ENCODE measurements at places on chromosomes 12 and 14.

DNA sequence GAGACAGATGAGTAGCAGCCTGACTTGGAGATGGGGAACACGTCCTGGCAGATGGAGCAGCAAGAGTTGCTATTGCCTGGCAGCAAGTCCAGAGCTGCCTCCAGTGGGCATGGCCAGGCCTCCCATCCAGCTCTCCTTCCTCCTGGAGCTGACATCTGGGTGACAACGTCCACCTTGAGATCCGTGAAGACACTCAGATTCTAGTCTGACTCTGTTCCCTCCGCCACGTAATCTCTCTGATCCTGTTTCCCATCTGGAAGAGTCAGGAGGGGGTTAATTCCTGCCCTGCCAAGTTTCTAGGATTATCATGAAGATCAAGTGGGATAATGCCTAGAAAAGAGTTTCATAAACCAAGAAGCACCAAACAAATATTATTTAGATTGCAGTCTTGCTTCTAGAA, 65.3 kb upstream of the FAM181A start:
- DNase-seq = no peak

- no peak for DNase-seq
These were observed 321.1 kb downstream of the NPAS3 start for GRCh38 chr14:33259764-33260163.

GRCh38 chr12:84166812-84167211, 745.8 kb downstream of the SLC6A15 start:
- no peak for DNase-seq

DNA sequence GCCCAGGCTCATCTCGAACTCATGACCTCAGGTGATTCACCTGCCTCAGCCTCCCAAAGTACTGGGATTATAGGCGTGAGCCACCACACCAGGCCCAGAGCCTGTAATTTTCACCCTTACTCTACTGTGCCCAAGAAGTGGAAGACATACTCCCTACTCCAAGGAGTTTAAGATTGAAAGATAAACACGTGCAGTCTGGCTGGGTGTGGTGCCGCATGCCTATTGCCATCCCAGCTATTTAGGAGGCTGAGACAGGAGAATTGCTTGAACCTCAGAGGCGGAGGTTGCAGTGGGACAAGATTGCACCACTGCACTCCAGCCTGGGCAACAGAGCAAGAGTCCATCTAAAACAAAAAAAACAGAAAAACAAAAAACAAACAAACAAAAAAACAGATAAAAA, 90.0 kb downstream of the NINJ2 start:
- no peak for DNase-seq

DNA sequence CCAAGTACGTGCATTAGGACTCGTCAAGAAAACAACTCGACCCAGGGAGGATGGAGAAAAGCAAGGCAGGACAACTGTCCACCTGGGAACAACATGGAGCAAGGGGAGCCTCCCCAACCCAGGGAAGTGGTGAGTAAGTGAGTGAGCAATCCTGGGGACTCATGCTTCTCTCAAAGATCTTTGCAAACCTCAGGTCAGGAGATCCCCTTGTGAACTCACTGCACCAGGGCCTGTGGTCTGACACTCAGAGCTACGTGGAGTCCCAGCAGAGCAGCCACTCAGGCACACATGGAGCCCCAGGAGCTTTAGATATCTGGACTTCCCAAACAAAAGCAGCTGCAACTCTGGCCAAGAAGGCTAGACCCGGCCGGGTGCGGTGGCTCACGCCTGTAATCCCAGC, 12.2 kb upstream of the OR5AU1 start:
- no peak for DNase-seq

DNA sequence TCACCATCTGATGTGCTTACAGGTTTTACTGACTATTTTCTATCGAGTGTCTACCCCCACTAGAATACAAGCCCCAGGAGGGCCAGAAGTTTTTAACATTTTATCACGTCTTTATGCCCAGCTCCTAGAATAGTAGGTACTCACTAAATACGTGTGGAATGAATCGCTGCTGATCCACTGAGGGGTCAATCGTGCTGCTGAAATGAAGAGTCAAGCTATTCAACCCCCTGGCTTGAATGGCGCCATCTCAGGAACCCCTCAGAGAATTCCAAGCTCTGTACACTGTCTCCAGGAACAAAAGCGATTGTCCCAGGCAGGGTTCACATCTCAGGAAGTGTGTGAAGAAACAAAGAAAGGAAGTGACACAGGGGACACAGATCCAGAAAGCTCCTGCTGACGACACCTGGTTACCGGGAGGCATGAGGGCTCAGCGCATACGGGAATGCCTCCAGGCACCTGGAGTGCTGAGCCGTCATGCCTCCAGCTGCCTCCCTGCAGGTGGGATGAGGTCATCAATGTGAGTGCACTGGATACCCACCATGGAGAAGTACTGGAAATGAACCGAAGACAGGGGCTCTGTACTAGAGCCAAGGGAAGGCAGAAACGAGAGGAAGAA, 45.6 kb downstream of the PITPNM2 start:
- DNase-seq = no peak

- DNase-seq = no peak
These were observed 352.6 kb downstream of the FSCB start for GRCh38 chr14:44154446-44154845.

DNA sequence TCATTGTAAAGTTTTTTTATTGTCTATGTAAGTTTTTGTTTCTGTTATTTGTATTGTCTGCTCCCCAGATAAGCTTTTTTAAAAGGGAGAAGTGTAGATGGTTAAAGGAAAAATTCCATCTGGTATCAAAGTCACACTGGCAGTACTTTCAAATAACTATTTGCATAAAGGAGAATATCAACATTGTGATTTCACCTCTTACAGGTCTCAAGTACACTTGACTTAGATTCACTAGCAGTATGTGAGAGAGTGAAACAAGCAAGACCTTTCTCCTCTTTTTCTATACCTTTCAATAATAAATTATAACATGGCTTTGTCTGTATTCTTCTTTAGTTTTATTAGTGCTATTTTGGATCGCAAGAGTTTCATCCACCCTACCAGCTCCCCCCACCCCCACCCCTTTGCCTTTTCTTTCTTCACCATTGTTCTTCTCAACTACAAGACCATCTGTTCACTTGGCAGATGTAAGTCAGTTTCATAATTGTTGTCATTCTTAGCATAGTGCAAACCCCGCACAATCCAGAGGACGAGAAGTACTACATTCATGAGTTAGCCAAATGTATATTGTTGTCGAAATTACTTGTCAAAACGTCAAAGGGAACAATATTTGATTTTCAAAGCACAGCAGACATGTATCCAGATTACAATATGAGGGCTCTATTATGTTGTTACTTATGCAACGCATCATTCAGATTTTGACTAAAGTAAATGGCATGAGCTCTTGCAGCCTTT, 602.7 kb upstream of the FLRT2 start:
- no peak for DNase-seq
